Activated CD8-positive, alpha-beta T cell treated with anti-CD3 and anti-CD28 coated beads, Interleukin-2, amount 10 ng/mL, durations not matched to agents 7 days and 5 days (primary cell): ENCODE measurements at places on chromosomes 7 and 10. TPM values are rescaled to one million over a fixed set of nuclear protein-coding genes. Genes with fewer than 3 reads are reported as not detected.

CPXM2 gene
- total RNA-seq, result not detected

SVIL gene
- total RNA-seq, result 13.0 TPM

AZGP1 gene
- not detected for total RNA-seq

PNLIPRP2 gene
- total RNA-seq, result not detected

ARF5 gene
- 138 TPM for total RNA-seq

TIMM23 gene
- 61.3 TPM for total RNA-seq

CLCN1 gene
- not detected for total RNA-seq

TEX47 gene
- not detected for total RNA-seq
